Muscle of leg (tissue), 16 donors: ENCODE measurements at places on chromosomes 2 and 18. TPM values are rescaled to one million over a fixed set of nuclear protein-coding genes. Genes with fewer than 3 reads are reported as not detected.

DNA sequence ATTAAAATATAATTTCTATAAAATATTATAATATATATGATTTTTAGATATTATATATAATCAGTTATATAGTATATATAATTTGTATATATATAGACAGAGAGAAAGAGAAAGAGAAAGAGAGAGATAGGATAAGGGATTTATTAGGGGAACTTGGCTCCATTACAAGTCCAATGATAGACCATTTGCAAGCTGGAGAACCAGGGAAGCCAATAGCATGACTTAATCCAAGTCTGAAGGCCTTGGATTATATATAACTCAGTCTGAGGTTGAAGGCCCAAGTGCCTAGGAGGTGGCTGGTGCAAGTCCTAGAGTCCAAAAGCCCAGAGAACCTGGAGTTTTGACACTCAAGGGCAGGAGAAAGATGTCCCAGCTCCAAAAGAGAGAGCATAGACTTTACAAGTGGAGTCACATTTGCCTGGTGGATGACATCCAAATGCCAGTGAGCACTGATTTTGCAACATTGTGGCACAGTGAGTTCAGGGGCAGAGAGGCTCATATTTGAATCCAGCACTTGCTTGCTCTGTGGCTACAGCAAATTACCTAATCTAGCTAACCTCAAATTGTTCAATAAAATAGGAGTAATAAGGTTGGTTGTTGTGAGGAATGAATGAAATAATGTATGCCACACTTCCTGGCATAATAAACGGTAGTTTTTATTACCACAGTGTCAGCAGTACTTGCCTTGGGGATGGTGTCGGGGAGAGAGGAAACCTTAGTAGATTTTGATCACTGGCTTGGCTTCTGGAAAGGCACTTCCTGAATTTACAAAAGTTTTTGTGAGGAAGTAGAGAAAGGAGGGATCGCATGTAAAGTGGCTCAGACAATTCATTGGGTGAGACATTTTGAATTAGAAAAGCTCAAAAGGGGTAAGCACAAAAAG is 69.6 kb upstream of the CD28 start:
- DNase-seq = peak; percentile 37

DNA sequence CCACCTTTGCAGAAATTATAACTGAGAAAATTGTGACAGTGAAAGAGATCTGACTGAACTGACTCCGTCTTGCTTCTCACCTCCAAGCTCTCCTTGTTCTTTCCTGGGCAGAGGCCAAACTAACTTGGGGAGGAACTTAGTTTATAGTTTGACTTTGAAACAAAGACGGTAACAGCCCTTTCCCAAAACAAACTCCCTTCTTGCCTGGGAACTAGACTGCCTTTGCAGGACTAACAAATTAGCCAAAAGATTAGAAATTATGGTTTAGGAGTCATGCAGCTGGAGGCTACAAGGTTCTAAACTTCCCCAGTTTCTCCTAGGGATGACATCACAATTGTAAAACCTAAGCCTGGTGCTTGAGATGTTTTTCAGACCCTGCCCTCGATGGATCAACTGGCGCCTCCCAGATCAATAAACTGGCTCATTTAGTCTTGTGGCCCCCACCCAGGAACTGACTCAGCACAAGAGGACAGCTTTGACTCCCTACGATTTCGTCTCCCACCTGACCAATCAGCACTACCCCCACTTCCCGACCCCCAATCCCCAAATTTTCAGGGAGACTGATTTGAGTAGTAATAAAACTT is 137.7 kb downstream of the ALPK2 start:
- DNase-seq = no peak

- no peak for DNase-seq
Observed at GRCh38 chr18:23716966-23717365, 27.7 kb downstream of the LAMA3 start.

DNA sequence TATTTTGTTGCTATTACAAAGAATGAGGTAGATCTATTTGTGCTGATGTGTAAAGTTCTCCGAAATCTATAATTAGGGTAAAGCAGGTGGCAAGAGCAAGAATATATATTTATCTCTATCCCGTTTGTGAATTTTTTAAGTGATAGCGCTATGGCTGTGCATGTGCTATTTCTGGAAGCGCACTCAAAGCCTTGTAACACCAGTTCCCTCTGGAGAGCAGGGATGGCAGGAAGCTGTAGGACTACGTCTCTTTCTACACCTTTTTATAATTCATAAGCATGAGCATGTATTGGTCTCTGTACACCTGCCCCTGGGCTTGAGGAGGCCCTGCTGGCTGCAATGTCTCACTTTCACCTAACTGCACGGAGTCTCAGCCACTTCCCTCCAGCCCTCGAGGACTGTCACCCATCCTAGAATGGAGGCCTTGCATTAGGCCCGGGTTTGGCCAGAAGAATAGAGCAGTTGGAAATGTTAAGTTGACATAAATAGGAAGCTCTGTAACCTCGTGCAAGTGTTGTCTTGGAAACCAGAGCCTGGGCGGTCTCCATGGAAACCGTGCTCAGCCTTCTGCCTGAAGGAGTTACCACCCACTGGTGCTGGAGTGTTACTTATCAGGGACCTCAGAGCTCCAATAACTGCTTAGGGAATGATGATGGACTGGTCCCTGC is 20.9 kb downstream of the ITM2C start:
- peak; percentile 83 for DNase-seq

DNA sequence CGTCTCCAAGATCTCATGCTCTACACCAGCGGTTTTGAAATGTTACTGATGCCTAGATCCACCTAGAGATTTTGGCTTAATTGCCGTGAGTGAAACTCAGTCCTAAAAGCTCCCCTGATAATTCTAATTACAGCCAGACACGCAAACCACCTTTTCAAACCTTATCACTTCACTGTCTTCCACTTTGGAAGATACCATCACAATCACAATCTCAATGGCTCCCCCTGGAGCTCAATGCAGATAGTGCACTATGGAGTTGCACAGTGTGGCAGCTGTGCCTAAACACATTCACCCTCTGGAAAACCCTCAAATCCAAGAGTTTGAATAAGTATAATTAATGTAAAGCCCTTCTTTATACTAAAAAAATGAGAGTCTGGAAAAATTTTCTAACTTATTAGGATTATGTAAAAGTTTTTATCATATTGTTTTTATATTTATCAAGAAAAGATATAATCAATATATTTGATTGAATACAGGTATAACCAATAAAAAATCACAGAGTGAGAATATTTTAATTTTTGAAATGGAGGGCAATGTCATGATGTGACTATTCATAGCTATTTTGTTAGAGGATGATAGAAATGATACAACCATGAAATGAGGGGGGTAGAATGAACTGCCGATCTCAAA is 102.9 kb upstream of the SLC8A1 start:
- peak; percentile 47 for DNase-seq

DNA sequence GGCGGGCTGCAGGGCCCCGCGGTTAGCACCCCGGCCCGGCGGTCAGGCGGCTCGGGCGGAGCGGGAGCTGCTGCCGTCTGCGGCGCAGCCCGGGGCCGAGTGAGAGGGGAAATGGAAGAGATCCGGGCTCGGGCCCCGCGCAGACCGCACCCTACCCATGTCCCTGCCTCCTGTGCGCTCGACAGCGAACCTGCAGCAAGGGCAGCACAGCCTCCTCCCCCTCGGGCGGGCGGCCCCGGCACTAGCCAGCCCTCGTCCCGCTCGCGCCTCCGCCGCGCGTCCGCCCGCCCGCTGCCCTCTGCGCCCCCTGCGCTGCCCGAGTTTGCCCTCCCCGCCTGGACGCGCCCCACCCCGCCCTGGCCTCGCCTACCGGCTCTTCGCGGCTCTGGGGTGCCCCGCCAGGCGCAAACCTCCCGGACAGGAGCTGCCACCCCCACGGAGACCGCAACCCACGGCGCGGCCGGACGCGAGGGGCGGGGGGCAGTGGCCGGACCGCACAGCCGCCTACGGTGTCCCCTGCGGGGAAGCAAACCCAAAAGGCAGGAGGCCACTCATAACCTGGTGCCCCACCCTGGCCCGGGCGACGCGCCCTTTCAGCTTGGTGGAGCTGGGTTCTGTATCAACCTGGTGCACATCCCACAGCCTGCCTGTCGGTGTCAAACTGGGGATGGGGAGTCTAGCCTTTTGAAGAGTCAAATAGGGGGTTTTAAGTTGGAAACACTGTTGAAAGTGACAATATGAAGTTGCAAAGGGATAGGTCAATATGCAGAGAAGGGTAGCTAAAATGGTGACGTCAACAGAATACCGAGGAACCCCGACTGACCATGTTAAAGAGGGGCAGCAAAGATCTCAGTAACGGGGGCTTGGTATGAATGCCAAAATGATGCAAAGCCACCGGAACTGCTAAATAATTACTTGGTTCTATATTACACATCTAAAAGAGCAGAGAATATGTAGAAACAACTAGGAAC is at the start of gene IHH:
Gene IHH, minus strand, starts transcription at position 101 of the 971 bp plus-strand sequence. CDS start 454 bp downstream, outside the sequence.
- no peak for DNase-seq

- DNase-seq = peak; percentile 19
Observed at GRCh38 chr2:235960011-235960715, 208.0 kb downstream of the GBX2 start.

DNA sequence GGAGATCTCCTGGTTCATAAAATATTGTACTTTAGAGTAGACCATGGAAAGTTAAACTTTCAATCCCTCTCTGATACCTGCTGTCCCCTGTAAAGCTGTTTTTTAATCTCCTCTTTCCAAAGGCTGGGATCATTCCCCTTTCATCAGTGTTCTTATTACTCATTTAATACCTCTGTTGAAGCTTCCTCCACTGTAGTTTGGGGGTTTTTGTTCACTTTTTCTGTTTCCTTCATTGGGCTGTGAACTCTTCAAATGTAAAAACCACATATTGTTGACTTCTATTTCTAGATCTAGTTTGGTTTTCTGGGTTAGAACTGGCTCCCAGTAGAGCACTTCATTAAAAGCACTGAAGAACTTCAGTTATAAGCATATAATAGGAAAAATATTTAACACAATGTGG is 598.1 kb downstream of the RNF144A start:
- DNase-seq = no peak

DNA sequence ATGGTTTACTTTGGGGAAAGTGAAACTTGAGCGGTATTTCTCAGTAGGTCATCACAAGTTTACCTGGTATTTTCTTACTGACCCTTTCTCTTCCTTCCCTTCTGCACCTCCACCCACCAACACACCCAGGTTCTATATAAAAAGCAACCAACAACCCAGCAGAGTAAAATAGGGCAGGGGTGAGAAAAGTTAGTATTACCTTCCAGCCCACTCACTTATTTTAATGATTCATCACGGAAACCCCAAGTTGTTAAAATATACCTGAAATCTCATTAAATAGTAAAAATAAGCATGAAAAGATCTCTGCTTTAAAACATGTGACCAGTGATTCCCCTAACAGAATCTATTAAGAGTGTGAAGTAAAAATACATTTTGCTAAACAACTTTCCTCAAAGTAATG is 306.1 kb downstream of the ZEB2 start:
- DNase-seq = no peak

- DNase-seq = peak; percentile 91
Observed at GRCh38 chr2:235595422-235596010, 101.7 kb downstream of the AGAP1 start.

- no peak for DNase-seq
Observed at GRCh38 chr2:40454321-40454720, 2.4 kb upstream of the SLC8A1 start.

DNA sequence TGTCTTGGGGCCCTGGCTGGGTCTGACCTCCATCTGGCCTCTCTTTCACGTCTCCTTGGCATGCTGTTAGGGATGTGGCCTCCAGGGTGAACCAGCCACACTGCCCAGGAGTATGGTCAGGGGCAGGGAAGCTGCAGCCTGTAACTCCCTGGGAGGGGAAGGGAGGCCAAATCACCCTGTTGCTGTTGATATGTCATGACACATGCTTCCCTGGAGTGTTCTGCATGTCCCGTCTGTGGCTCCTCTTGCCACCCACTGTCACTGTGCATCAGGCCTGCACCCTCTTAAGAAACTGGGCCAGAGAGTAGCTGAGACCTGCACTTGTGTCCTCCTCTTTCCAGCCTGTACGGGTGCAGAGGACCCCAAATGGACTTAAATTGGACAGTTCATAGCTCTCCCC is 221.3 kb downstream of the FHOD3 start:
- DNase-seq = no peak

- DNase-seq = no peak
Observed at GRCh38 chr18:9862686-9863085, 23.1 kb upstream of the TXNDC2 start.

- DNase-seq = no peak
Observed at GRCh38 chr2:41000906-41001305, 549.0 kb upstream of the SLC8A1 start.

DNA sequence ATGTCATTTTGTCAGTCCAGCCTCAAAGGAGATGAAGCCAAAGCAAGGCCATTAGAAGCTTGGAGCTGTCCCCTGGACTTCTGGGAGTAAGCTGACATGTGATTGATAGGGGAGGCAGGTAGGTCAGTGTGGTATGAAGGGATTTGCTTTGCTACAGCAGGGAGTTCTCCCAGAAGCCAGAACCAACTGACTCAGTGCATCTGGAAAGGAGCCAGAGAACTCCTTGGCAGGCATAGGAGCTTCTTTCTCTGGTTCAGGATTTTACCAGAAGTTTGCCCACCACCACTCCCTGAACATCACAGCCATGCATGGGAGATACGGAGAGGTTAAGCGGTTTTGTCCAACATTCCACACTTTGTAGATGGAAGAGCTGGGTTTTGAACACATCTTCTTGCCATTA is 24.5 kb upstream of the KCNE4 start:
- DNase-seq = no peak

DNA sequence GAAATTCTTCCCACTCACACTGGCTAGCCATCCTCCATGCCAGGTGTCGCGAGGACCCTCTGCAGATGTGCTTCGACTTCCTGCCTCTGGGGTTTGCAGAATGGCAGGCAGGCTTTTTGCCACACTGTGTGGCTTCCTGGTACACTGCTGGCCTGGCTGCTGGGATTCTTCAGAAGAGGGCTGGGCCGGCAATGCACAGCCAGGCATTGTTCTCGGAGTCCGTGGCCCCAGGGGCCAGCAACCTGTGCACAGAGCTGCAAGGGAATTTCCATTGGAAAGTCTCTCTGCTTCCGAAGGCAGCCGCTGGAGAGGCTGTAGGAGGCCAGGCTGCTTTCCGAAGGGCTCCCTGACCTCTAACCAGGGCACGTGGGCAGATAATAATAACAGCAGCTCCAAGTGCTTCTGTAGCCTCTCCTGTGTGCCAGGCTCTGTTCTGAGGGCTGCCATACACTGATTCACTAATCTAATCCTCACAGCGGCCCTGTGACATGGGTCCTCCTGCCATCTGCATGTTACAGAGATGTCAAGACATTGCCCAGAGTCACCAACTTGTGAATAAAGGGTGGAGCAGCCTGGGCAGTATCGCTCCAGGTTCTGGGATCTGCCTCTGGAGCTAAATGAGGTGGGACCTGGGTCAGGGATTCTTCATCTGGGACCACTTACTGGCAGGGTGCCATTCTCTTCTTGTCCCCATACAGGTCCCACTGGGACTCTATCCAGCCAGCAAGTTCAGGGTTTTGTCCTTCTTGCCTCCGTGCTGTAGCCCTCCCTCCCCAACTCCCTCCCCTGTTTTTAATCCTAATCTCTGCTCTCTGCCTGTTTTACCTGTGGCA is 5.0 kb downstream of the LDLRAD4 start:
- peak; percentile 43 for DNase-seq

GKN2 gene
- polyA plus RNA-seq = not detected

CHRNA1 gene
- polyA plus RNA-seq = 142 TPM

UNC80 gene
- polyA plus RNA-seq = 0.88 TPM

LOXHD1 gene
- polyA plus RNA-seq = 2.6 TPM

PLGLB1 gene
- 1.9 TPM for polyA plus RNA-seq

ZEB2 gene
- 125 TPM for polyA plus RNA-seq

INPP5D gene
- polyA plus RNA-seq = 7.7 TPM

TDRD15 gene
- polyA plus RNA-seq = not detected
